ENCODE measurements at places on chromosomes 3 and 15. TPM values are rescaled to one million over a fixed set of nuclear protein-coding genes. Genes with fewer than 3 reads are reported as not detected.

HESX1 gene
- 1.5 TPM for polyA plus RNA-seq

DPH3 gene
- polyA plus RNA-seq, result 30.0 TPM

CACNA2D3 gene
- 0.97 TPM for polyA plus RNA-seq

CBLB gene
- 34.0 TPM for polyA plus RNA-seq

LTK gene
- 14.7 TPM for polyA plus RNA-seq

FGD5 gene
- 6.3 TPM for polyA plus RNA-seq

DNA sequence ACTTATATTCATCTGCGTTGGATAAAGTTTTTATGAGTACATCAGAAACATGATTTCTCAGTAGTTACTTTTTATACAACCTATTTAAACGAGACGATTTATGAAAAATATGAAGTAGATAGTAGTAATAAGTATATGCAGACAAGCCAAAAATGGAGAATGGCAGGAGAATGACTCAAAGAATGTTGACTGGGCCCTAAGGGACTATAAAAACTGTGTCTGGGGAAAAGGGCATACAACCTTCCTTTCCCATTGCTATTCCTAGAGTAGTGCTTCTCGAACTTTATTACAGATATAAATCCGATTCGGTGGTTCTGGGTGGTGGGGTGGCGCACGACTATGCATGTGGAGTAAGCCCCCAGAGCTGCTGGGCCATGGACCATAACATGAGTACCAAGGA, 558.5 kb downstream of the FOXP1 start:
- no peak for DNase-seq

DNA sequence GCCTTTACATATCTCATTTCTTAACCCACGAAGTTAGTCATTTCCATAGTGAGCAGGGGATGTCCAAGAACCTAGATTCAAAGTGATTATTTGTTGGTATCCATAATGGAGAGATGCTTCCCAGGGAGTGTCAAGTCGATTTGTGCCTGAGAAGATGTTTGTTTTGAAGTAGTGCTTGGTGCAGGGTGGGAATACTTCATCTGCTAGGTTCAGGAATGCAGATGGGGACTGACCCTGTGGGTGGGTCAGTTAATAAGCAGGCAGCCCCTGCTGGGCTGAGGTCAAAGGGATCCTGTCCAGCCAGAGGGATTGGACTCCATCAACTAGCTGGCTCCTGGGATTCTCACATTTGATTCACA, 44.1 kb upstream of the VILL start:
- DNase-seq, result no peak

DNA sequence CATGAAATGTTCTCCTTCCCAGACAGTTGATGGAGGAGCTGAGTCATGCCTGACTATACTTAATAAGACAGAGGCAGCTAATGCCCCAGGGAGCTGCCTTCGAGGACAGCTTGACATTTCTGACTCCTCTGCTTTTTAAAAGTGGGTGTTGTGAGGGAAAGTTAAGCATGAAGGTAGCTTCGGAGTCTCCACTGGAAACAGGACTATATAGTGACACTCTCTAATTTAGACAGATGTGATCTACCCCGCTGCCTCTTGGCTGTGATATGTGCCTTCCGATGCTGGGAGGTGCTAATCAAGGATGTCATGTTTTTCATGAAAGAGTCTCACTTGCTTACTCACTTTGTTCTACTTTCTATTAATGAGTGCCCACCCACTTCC, 72.7 kb downstream of the IL1RAP start:
- no peak for DNase-seq

DNA sequence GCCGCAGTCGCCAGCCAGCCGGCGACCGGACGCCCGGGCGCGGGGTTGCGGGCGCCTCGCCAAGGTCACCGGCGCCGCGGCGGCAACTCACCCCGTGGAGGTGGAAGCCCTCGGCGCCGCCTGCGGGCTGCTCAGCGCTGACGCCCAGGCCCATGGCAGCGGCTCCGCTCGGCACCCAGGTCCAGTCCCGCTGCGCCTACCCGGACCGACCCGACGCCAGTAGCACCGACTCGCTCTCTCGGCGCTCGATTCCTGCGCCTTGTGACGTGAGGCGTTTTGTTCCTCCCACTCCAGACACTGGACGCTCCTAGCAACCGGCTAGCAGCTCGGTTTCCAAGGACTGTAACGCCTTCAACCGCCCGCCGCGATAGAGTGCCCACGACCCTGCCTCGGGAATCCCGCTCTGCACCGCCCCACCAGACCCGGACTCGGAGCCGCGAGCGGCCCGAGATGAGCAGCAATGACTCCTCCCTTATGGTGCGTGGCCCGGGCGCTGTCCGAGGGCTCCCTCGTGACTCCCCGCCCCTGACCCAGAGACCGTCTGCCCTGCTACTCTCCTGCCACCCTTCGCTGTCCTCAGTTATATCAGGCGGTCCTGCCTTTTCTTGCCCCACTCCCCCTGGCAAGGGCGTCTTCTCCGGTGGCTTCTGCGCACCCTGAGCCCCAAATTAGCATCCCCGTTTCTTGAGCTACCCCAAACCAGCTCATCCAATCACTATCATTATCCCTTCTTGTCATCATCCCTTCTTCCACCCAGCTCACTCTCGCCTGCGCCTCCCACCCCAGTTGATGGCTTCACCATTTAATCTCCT, at the start of the genes GORASP1 and TTC21A:
TSS of gene GORASP1 (minus strand) at position 240 of the 812 bp plus-strand sequence. CDS start at position 154, 86 bp downstream.
TSS of gene TTC21A (plus strand) at position 293 of the 812 bp plus-strand sequence. CDS start at position 451, 158 bp downstream.
- DNase-seq, result peak; percentile 91

GRCh38 chr3:122784436-122784835, 9.2 kb downstream of the HSPBAP1 start:
- peak; percentile 41 for DNase-seq

GRCh38 chr3:9291821-9292410, 42.5 kb upstream of the SRGAP3 start:
- no peak for DNase-seq

GRCh38 chr3:176513604-176514003, 683.7 kb downstream of the TBL1XR1 start:
- peak; percentile 10 for DNase-seq

GRCh38 chr15:85761635-85762034, 33.1 kb downstream of the KLHL25 start:
- DNase-seq, result no peak

Measured in large intestine (tissue), 12 donors.